Spinal cord (tissue), 10 donors: ENCODE measurements at places on chromosomes 2 and 18.
A peak's percentile ranks its signal among the peaks of the same experiment; 100 is the strongest.

GRCh38 chr2:143823876-143824275, 694.7 kb downstream of the ARHGAP15 start:
- no peak for DNase-seq

DNA sequence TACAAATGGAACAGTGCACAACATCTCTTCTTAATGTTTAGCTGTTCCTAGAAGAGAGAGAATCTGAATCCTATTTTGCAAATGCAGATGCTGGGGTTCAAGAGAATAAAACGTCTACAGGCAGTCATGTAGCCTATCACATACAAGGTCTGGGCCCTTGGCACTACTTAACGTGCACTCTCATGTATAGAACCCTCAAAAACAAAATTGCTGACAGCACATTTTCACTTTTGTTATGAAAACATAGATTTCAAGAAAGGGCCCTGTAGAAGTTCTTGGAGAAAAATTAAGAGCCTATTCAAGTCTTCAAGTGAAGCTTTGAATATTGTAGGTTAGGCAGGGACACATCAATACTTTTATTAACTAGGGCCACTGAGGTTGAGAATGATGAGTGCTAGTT, 504.3 kb upstream of the FAM98A start:
- no peak for DNase-seq

GRCh38 chr2:39851651-39852110, 72.6 kb upstream of the THUMPD2 start:
- DNase-seq = peak; percentile 19

DNA sequence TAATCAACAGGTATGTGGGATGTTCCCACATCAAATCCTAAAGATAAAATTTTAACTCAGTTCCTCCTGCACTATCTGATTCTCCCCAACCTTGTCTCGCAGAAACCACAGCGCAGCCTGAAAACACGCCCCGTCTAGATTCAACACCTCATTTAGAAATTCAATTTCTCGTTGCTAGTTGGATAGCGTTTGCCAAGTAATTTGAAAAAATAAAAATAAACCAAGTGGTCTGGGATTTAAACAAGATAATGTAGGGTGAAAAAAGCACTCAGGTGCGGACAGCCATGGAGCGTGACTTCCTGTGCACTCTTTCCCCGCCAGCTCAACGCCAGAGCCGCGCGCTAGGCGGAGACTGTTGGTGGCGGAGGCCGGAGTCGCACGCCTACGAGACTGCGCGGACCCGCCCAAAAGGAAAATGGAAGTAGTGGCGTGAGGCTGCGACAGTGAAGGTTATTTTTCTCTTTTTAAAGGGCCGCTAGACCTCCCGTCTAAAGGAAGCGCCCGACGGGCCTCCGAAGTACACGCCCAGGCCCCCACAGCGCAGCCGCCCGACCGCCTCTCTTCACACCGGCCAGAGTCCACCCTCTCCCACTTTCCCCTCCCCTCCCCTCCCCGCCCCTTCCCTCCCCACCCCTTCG, 615 bp upstream of the CCNT2 start:
- no peak for DNase-seq

DNA sequence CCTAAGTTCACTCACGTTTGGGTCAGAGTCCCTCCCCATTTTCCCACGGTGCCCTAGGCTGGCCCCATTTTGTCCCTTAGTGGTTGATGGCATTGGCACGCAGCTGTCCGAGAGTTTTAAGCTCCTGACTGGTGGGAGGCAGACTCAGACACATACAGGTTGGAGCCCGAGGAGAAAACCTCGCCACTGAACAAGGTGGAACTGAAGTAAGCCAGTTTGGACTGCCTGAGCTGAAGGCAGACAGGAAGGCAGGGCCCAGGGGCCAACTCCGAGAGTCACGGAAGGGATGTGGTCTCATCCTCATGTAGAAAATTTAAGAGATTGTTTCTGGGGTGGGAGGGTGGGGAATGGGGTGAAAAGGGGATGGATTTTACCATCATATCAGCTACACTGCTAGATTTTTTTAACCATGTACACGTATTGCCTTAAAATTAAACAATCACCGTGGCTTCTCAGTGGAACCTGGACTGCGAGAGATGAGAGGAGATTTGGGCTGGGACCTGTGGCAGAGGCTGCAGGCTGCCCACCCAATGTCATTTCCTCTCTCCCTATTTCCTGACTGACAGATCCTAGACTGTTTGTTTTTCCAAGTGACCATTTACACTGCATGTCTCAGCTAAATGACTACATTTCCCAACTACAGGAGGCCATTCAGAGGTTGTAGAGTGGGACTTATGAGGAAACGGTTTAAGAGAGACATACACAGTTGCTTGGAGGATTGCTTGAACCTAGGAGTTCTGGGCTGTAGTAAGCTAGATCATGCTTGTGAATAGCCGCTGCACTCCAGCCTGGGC, 19.4 kb upstream of the NMUR1 start:
- DNase-seq = no peak

GRCh38 chr2:25711675-25712354, 38.4 kb upstream of the DTNB start:
- DNase-seq = no peak

GRCh38 chr2:6493266-6493665, 372.4 kb downstream of the CMPK2 start:
- no peak for DNase-seq

DNA sequence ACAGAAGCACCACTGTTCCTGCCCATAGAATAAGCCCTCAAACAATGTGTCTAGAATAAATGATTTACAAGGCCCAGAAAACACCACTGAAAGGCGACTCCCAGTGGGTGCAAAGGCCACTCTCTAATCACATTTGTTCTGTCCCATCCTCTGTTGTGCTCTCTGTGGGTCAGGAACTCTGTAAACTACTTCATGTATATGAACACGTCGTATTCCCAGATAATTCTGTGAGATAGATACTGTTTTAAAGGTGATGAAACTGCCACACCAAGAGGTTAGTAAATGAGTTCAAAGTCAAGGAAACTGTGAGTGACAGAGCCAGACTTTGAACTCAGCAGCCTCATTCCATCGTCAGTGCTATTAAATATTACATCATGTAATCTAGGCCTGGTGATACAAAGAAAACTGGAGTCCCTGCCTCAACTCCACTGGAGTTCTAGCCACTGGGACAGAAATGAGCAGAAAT, 269.7 kb upstream of the DCC start:
- DNase-seq = no peak

DNA sequence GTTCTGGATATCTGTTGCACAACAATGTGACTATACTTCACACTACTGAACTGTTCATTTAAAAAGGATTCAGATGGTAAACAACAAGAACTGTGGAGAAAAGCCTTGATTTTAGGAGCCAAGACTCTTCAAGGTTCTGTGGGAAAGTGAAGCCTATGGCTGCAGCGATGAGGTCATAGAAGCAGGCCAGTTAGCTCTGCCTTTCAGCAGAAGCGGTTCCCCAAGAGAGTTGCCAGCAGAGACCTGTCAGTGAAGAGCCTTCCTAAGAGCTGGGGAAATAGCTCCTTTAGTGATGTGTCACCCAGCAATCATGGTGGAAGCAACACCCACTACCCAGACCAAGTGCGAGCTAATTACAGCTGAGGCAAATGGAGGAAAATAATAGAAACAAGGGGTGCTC, 346.5 kb upstream of the ETAA1 start:
- no peak for DNase-seq

DNA sequence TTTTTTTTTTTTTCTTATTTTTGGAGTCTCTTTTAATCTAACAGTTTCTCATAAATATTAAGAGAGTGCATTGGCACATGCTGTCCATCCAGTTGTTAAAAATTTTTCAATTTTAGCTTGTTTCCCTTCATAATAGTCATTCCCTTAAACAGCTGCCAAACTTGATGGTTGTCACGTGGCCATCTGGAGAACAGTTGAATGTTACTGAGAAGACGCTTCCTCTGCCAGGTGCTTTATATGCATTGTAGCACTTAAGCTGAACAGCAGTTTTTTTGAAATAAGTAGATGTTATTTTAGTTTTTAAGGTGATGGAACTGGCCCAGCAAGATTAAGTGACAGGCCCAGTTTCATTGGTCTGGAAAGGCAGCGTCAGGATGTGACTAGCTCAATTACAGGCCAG, 3.3 kb downstream of the SMARCAL1 start:
- peak; percentile 48 for DNase-seq

GRCh38 chr2:136323935-136324334, 206.0 kb upstream of the CXCR4 start:
- no peak for DNase-seq

DNA sequence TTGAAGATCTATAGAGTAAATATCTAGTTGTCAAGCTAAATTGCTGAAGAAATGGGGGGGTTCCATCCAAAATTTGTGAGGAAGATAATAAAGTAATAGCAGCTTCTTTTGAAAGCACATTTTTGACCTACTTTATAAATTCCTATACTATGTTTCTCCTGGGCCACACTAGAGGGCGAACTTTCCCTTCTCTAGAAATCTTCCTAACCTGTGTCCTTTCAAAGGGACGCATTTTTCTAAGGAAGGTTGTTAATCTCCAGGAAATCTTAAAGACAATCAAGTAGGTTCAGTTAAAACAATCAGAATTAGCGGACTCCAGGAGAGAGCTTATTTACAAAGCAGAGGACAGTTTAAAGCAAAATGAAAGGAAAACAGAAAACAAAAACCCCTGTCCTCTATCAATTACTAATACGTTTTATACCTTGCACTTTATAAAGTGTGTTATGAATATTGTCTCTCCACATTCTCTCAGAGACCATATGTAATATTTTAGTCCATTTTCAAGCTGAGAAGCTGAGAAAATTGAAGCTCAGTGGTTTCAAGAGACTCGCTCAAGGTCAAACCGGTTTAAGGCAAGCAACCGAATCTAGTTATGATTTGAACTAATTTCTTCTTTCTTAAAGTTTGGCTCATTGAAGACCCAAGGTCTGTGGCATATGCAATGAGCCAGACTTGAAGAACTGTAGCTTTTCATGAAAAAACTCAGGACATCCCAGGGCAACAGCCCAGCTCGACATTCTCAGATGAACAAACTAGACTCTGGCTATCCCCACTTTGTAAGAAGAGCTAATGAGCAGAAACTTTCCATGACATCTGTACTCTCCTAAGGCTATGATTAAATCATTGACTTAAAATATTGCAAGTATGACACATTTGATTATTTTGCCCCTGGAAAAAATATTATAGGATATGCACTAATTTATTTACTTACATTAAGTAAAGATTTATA, 273.6 kb downstream of the PAX3 start:
- no peak for DNase-seq

GRCh38 chr18:4203568-4204437, 251.3 kb downstream of the DLGAP1 start:
- no peak for DNase-seq

- DNase-seq = no peak
Observed at GRCh38 chr2:98634406-98635092, 26.2 kb downstream of the UNC50 start.

- peak; percentile 26 for DNase-seq
Observed at GRCh38 chr2:234324116-234324515, 172.8 kb downstream of the ARL4C start.

GRCh38 chr2:195664528-195664927, 7.5 kb downstream of the SLC39A10 start:
- DNase-seq = no peak

DNA sequence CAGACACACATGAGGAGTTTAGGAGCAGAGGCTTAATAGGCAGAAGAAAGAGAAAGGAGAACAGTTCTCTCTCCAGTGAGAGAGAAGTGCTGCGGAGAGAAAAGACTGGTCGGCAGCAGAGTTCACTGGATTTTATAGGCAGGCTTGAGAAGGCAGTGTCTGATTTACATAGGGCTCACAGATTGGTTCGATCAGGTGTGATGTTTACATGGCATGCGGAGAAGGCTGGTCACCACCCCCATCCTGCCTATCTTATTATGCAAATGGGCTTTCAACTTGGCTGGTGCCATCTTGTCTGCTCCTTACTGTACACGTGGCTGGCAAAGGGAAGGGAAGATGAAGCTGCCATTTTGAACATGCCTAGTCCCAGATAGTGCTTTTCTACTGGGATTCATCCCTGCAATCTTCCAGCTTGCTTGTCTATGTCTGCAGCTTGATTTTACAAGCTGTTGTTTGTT, 113.4 kb downstream of the AP1S3 start:
- no peak for DNase-seq

- no peak for DNase-seq
Observed at GRCh38 chr18:58347135-58347534, 281.8 kb downstream of the ALPK2 start.

- DNase-seq = no peak
Observed at GRCh38 chr2:118989481-118989880, 47.5 kb downstream of the MARCO start.

DNA sequence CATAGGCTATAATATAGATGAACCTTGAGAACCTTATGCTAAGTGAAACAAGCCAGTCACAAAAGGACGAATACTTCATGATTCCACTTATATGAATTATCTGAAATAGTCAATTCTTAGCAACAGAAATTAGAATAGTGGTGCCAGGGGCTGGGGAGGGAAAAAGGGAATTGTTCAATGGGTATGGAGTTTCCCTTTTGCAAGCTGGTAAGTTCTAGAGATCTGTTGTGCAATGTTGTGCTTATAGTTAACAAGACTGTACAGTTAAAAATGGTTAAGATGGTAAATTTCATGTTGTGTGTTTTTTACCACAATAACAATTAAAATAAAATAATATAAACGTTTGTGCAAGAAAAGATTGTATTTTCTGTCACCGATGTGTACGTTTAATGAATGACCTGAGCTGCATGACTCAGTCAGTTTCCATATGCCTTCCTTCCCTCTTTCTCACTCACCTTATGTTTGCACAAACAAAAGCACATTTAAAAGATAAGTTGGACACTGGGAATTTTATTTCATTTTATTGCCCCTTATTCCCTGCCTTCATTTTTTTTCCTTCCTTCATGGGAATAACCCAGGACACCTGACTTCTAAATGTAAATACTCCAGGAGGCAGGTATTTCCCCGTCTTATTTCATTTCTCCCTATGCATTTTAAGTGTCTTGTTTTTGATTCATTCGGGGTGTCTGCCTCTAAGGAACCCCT, 143.7 kb upstream of the TTC39C start:
- no peak for DNase-seq

- no peak for DNase-seq
Observed at GRCh38 chr2:132621131-132621875, 48.7 kb downstream of the LYPD1 start.

GRCh38 chr2:184598316-184599053, at the start of gene ZNF804A:
ZNF804A (plus strand) TSS chr2:184598529; CDS start chr2:184598960, 431 bp downstream.
- peak; percentile 95 for DNase-seq

DNA sequence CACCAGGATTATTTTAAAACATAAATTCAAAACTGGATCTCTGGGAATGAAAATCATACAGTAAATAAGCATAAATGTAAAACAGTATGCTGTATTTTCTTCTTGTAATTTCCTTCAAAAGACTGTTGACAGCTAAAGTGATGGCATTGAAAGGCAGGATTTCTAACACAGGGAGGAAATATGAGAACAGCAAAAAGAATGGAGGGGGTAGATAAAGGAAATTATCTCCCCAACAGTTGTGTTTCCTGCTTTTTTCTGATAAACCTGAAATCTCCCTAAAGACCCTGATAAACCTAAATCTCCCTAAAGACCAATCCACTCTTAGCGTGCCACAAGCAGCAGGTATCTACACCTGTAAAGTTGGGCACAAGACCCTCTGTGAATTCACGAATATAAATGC, 50.8 kb downstream of the PIAS2 start:
- DNase-seq = no peak

GRCh38 chr2:190838492-190838910, 42.1 kb upstream of the GLS start:
- no peak for DNase-seq
